ENCODE measurements at places on chromosomes 12 and 14.
A peak's percentile ranks its signal among the peaks of the same experiment; 100 is the strongest.

DNA sequence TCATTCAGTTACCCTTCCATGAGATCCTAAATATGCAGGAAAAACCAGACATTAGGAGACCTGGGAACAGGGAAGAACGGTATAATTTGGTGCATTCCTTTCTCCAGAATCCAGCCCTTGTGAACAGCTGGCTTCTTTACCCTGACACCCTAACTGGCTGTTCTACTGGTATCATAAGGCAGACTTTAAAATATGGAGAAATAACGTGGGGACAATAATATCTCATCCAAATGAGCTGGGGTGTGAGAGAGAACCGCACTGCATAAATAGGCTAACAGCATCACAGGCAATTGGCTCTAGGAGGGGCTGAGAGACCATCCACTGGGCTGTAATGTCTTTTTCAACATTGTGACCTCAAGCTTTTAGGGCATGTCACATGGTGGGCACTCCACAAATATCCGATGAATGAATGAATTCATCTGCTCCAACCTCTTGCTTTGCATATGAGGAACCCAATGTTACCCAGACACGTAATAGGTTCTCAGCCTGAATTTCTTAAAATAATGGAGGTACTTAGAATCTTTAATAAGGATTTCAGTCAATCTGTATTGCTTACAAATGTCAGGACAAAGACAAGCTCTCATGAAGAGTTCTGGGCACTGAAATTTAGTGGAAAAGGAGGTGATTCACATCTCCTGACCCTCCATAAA is 157.9 kb downstream of the SAMD4A start:
- DNase-seq = no peak

- no peak for DNase-seq
Measured at GRCh38 chr14:35829449-35829848, 3.3 kb downstream of the BRMS1L start.

DNA sequence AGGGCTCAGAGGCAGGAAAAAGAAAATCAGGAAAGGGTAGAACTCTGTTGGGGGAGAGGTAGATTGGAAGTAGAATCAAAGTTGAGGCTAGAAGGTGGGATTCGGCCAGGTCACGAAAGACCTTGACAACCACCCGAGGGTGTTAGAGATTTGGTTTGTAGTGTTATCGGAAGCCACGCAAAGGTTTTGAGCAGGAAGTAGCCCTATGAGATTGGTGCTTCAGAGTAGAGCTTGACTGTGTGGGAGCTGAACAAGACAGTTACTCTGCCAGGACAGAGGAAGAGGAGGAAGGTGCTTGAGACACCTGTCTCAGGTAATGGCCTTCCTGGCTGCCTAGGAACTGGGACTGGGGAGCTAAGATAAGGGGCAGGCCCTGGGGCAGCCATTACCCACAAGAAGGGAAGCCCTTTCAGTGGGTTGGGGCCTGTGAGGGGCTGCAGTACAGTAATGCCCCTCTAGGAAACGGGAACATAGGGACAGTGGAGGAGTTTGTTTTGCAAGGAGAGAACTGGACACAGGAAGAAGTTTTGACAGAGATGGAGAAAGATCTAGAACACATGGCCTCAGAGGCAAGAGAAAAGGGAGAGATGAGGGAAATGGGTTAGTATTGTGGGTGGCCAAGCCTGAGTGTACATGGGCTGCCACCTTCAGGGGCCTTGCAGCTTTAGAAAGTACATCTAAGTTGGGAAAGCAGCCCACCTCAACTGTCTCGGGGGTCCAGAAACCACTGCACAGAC is 73.5 kb downstream of the RIN3 start:
- DNase-seq = no peak

DNA sequence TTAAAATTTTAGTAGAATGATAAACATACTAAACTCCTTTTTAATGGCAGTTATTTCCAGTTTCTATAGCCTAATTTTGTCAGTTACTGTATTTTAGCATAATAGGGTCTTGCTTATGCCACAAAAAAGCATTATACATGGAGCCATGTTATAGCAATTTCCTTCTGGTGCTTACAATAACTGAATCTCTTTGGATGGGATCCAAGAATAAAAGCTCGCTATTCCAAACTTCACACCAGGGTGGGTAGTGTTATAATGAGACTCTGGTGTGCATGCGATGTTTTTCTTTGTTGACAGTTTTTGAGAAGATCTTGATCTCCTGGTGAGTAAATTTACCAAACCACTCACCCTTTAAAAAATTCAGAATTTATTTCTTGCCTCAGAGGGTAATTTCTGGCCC is 90.4 kb upstream of the CCDC91 start:
- DNase-seq = no peak

GRCh38 chr12:18400186-18400585 is 138.9 kb downstream of the PIK3C2G start:
- DNase-seq = no peak

DNA sequence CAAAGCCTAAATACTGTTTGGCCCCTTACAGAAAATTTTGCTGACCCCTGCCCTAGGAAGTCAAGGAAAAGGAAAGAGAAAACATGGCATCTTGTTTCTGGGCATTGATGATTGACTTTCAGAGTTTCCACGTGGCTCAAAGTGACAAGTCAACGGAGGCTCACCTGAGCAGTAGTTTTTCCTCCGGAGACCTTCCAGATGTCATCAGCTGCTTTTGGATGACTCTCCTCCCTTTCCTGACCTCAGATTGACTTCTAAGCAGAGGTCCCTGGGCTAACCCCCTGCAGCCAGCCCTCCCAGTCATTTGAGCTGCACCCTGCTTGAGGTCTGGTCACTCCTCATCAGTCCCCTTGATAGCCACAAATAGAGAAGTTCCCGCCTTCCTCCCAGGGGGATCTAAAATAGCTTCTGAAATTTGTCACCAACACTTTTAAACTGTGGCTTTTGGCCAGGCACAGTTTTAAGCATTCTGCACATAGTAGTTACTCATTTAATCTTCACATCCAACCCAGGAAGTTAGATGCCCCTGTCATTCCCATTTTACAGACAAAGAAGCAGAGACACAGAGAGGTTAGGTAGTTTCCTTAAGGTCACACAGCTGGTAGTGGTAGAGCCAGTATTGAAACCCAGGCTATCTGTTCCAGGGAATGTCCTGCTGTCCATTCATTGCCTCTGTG is 143.4 kb downstream of the CHST11 start:
- DNase-seq = no peak

DNA sequence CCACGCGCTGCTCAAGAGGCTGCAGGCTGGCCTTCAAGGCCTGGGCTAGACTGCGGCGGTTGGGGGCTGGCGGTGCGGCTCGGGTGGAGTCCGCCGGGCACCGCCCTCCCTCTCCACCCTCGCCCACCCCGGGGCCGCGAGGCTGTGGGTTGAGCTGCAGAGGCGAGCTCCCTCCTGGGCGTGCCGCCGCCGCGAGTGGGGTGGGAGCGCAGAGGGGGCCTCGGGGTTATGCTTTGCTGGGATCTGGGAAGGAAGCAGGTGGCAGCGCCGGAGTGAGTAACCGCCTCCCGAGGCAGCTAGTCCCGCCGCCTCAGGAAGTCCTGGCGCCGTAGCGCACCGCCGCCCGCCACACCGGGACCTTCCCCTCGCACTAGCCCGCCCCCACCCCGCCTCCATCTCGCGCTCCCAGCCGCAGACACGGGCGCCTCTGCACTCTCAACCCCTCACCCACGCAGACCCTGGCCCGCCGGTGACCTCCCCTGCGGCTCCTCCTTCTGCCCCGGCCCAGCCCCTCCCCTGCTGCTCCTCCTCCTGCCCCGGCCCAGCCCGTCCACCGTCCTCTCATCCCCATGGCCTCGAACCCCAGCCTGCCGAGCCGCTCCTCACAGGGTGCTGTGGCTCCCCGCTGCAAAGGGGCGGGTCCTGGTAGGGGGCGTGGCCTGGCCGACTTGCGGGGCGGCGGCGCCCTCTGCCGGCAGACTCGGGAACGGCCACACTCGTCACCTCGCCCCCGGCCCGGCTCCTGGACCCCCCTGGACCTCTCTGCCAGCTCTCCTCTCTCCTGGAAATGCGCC is 16.6 kb downstream of the TAMALIN start:
- DNase-seq = peak; percentile 96

DNA sequence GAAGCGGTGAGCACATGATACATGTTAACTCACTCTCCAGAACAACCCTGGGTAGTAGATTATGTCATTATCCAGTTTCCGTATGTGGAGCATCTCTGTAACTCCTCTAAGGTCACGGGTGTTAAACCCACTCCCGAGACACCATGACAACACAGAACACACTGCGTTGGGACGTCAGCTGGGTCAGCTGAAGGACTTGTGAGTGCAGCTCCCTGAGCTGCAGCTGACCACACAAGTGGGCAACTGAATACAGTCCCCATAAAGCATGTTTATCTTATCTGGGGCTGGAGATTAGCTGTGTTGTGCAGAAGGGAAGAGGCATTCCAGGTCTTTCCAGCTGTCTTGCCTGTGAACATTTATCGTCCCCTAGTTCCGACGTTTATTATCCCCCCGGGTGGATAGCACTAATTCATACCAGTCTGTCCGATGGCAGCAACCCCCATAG is 211.5 kb downstream of the CHST11 start:
- no peak for DNase-seq

GRCh38 chr12:89706551-89706950 is 2.1 kb downstream of the ATP2B1 start:
- DNase-seq = no peak

DNA sequence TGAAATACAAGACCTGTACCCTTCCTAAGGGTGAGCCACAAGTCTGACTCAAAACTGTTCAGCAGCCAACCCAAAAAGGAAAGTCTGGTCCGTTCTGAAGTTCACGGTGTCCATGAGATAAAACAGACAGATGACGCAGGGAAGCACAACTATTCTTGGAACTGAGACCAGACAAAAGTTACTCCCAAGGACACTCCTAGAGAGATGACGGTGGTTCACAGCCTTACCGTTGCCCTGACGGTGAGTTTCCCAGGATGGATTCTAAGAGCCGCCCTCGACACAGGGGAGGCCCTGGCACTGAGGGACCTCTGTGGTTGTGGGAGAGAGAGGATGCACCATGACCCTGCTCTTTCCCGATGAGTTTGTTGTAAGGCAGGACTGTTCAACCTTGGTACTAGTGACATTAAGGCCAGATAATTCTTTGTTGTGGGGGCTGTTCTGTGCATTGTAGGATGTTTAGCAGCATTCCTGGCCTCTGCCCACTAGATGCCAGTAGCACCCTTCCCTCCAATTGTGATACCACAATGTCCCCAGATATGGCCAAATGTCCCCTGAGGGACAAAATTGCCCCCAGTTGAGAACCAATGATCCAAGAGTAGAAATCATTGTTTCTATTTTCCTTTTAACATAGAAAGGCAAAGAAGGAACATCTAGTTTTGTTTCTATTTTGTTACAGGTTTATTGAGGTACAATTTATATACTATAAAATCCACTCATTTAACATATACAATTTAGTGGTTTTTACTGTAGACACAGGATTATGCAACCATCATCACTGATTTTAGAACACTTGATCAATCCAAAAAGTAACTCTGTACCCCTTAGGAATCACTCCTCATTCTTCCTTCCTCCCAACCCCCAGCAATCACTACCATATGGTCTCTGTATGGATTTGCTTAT is 23.0 kb downstream of the OR10P1 start:
- no peak for DNase-seq

- DNase-seq = no peak
Measured at GRCh38 chr12:58584880-58585279, 335.4 kb downstream of the LRIG3 start.

- no peak for DNase-seq
Measured at GRCh38 chr14:37668646-37669045, 73.2 kb downstream of the TTC6 start.

DNA sequence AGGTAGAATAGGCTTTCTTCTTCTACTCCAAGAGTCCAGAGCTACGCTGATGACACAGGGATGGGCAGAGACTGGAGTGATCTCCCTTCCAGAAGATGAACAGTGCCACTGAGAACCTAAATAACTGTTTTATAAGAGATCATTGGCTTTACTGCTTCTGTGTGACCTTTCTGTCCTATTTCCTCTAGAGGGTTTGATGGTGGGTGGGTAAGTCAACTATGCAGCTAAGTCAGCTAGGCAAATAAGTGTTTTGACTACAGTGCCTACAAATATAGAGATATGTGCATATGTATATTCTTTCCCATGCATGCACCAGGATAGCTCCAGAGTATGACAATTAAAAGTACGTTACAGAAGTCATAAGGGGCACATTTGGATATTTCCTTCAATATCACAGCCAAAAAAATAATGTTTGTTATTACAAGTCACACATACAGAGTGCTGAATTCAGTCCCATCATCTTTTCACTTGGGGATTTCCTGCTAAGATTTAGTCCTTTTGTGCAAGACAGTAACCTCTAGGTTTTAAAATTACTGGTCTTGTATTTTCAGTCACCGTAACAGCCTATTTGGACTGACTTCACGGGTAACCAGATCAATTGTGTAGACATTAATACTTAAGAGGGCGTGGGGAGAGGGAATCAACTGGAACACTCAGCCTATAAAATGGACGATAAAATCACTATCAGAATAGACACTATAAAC is 412.6 kb upstream of the SOX5 start:
- DNase-seq = no peak

GRCh38 chr14:104700747-104701217 is 11.4 kb downstream of the INF2 start:
- DNase-seq = no peak

DNA sequence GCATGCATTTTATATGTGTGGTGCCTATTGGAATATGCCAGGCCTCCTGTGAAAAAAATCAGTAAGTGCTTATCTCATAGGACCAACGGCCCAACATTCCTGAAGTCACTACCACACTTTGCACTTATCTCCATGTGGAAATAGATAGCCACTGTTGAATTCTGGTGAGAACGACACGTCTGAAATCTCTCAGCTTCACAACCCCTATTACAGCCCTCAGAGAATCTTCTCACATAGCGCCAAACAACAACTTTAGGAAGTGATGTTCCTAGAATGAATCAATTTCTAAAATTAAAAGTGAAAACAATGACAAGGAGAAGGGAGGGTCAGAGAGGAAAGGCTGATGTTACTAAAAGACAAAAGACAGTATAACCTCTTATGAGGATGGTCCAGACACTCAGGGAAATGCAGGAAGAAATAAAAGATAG is 270.8 kb upstream of the BTG1 start:
- DNase-seq = no peak

DNA sequence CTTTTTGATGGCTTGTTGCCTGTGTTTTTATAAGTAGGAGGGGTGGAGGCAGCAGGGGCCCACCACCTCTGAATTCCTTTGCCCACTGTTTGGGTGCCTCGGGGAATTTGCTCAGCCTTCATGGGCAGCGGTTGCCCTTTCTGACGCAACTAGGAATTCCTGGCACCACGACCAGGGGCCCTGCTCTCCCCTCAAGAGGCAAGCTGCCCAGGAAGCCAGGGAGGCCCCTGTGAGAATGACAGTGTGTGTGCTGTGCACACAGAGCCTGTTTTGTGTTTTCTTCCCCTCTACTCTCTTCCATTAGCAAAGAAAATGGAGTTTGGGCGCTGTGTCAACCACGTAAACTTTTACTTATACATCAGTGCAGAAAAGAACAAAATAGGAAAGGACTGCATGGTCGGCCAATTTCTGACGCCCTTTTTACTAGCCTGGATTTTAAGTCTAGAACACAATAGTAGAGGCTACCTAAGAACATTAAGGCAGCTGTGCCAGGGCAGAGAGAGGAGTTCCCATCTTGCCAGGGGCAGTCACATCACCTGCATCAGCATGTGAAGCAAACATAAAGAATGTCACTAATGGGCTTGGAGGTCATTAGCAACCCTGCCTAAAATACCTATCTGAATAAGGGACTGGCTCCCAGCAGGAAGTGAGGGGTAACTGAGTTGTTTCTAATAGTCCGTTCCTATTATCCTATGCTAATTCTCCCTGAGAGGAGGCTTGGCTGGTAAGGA is 17.9 kb upstream of the PTGR2 start:
- no peak for DNase-seq
